Coronary artery (tissue), 2 donors: ENCODE measurements at places on chromosomes 5 and 9.

DNA sequence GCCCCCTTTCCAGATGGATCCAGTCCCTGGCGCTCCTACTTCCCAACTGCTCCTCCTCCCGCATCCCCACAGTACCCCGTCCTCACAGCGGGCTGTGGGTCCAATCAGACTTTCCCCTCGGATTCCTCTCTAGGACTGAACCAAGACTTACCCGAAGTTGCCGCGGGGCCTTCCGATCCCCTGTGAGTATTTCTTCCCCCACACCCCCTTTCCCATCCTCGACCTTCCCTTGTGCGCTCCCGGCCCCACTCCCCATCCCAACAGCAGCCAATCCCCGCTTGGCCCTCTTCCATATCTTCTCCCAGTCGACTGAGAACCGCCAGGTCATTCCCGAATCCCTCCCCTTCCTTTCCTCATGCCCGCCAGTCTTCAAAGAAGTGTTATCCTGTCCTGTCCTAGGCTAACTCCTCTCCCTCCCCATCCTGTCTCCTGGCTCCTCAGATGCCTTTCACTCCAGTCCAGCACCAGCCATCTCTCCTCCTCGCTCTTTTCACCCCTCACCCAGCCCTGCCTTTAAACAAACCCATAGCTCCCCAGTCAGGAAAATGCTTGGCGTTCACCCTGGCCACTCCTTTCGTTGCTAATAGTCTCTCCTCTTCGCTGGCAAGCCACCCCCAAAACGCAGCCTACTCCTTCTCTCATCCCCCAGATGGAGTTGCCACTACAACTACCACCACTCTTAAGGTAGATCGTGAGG, 646 bp downstream of the SWI5 start:
- DNase-seq = peak; percentile 79

DNA sequence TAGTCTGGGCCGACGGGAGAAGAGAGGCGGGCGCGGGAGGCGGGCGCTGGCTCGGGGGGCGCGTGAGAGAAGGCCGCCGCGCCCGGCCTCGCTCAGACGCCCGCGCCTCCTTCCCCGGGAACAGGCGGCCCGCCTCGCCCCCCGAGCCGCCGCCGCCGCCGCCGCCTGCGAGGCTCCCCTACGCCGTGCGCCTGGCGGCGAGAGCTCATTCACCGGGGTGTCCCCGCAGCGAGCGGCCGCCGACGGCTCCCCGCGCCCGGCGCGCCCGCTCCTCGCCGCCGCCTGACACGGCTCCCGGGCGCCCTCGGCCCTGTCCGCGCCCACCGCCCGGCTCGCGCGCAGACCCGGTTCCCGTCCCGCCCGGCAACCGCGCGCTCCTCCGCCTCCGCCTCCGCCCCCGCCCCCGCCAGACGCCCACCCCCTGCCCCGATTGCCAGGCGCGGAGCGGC, at the start of gene GNAQ:
GNAQ (minus strand) TSS at position 368 of the 449 bp plus-strand sequence. CDS start 576 bp downstream, outside the sequence.
- no peak for DNase-seq

DNA sequence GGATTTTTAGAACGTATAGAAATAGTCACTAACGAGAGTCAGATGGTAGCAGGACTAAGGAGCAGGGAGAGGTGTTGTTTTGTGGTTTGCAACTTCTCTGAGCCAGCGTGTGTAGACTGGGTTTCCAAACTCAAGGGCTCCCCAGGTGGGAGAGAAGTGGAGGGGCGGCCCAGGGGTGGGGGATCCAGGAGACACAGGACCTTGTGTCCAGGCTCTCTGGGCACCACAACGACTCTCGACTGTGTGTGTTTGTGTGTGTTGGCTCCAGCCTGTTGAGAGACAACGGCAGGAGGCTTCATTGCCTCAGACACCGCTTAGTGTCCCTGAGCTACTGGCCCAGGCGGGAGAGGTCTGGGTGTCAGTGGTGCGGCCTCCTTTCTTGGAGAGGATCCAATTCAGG, 934 bp upstream of the FCN1 start:
- DNase-seq = peak; percentile 22

GRCh38 chr9:36980148-36980974, 53.7 kb downstream of the PAX5 start:
- no peak for DNase-seq

GRCh38 chr9:106560540-106560939, 302.4 kb upstream of the ZNF462 start:
- DNase-seq = no peak

DNA sequence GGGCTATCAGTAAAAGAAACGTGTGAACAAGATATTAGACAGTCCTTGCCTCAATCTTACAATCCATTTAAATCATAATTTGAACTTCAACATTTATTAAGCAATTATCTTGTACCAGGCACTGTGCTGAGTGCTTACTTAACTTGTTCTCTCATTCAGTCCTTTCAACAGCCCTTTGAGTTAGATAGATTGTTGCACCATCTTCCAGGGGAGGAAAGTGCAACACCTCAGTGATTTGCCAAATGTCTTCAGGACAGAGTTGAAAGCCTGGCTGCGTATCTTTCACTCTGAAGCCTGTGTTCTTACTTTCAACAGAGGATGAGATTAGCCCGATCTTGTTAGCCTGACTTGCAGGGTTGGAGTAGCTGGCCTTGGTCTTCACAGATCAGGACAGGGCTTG, 34.2 kb upstream of the SUB1 start:
- DNase-seq = no peak

DNA sequence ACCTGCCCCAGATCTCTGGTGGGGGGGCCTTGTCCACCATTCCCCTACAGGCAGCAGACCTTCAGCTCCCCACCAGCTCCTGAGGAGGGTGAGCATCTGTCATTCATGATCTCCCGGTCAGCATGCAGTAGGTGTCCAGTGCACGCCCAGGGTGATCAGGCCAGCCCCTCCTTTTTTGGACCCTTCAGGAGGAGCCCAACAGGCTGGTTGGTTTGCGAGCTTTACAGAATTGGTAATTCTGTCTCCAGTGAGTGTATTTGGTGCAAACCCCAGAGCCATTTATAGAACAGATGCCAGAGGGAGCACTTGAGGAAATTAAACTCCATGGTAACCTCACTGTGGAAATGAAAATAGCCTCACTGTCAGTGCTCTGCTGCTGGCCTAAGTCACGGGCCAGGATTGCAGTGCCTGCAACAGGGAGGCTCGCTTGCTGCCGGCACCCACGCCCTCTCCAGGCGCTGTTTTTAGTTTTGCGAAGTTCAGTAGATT, 23.4 kb downstream of the WNK2 start:
- DNase-seq = no peak

GRCh38 chr5:37121027-37121426, 128.1 kb downstream of the CPLANE1 start:
- DNase-seq = no peak

DNA sequence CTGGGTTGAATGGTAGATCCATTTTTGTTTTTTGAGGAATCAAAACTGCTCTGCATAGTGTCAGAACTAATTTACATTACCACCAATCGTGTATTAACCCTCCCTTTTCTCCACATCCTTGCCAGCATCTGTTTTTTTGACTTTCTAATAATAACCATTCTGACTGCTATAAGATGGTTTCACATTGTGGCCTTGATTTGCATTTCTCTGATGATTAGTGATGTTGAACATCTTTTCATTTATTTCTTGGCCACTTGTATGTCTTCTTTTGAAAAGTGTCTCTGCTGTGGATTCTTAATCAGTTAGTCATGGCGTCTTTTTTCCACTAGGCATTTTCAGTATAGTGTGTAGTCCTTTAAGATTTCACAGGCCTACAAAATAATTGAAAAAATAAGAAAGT, 2144.3 kb upstream of the C9orf72 start:
- DNase-seq = no peak

- DNase-seq = no peak
These were observed 23.2 kb downstream of the ABO start for GRCh38 chr9:133251773-133252172.

GRCh38 chr5:14505310-14506139, 76.1 kb upstream of the OTULINL start:
- DNase-seq = no peak

DNA sequence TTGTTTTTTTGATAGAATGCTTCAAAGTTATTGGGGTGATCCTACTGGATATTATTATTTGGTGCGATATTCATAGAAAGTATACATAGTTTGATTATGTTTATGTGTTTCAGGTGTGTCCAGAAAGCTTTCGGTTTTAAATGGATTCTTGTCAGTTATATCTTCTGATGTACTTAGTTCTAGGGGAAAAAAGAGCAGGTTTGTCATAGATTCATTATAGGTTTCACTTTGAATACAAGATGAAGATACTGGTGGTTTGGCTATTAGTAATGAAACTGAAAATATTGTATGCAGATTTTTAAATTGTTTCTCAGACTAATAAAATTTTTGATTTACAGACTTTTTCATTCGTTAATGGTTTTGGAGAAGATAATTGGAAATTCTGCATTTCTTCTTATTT, 98.9 kb downstream of the MAN2A1 start:
- no peak for DNase-seq

- DNase-seq = no peak
These were observed 304.8 kb upstream of the ZNF462 start for GRCh38 chr9:106557996-106558667.

GRCh38 chr5:53076014-53076583, 33.5 kb downstream of the MOCS2 start:
- no peak for DNase-seq

DNA sequence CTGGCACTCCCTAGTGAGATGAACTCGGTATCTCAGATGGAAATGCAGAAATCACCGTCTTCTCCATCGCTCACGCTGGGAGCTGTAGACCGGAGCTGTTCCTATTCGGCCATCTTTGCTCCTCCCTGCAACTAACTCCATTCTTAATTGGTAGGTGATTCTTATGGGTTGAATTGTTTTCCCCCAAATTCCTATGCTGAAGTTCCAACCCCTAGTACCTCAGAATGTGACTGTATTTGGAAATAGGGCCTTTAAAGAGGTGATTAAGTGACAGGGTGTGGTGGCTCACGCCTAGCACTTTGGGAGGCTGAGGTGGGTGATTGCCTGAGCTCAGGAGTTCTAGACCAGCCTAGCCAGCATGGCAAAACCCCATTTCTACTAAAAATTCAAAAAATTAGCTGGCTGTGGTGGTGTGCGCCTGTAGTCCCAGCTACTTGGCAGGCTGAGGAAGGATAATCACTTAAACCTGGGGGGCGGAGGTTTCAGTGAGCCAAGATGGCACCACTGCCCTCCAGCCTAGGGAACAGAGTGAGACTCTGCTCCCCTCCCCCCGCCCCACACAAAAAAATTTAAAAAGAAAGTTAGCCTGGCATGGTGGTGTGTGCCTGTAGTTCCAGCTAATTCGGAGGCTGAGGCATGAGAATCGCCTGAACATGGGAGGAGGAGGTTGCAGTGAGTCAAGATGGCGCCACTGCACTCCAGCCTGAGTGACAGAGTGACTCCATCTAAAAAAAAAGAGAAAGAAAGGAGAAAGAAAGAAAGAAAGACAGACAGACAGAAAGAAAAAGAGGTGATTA, 25.2 kb upstream of the FOCAD start:
- no peak for DNase-seq

- DNase-seq = no peak
These were observed 28.1 kb upstream of the RNU6ATAC start for GRCh38 chr9:134192311-134192950.

- no peak for DNase-seq
These were observed 416 bp upstream of the PAIP2 start for GRCh38 chr5:139341187-139341688.

DNA sequence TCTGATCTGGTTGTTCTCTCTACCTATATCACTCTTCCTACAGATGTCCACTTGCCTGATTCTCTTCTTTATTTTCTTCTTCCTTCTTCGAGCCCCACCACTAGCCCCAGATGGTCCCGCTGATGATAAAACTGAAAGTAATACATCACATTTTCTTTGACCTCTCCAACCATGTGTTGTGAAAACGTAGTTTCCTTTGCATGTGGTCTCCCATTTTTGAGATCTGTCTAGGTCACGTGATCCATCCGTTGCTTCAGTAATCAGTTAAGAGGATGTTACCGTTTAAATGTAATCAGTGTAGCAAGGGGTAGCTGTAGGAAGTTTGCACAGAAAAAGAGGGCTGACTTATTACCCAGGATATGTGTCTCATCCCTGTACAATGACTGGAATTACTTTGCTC, 426.3 kb upstream of the TLE4 start:
- no peak for DNase-seq

DNA sequence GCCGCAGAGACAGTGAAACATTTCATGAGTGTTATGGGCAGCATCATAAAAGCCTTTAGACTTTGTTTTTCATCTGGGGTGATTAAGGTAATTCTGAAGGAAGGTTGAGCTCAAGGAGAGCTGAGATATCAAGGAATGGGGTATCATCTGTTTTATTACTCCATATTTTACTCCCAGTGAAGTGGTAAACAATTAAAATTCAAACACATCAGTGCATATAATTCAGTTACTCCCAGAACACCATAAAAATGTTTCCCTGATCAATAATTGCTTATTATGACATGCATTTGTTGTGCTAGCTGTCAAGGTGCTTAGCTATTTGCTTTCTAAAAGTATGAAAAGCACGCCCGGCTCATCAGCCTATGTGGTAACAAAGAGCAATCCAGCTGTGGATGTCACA, 81.7 kb downstream of the DOCK8 start:
- no peak for DNase-seq

DNA sequence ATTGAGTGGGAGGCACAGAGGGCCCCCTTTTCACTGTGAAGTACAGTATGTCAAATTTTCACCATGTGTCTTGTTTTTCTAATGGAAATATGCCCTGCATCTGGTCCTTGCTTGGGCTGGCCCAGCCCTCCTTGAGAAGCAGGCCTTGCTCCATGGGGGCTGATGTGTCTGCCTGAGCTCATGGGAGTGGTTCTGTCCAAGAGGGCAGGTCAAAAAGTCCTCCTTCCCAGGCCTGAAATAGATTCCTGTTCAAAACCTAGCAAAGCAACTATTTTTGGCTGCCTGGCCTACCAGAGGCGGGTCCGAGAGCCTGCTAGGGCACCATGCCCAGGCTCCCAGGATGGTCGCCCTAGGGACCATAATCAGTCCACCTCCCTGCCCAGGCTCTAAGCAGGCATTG, 40.5 kb upstream of the NEURL1B start:
- no peak for DNase-seq

- no peak for DNase-seq
These were observed 1.9 kb downstream of the MLANA start for GRCh38 chr9:5892456-5893133.

DNA sequence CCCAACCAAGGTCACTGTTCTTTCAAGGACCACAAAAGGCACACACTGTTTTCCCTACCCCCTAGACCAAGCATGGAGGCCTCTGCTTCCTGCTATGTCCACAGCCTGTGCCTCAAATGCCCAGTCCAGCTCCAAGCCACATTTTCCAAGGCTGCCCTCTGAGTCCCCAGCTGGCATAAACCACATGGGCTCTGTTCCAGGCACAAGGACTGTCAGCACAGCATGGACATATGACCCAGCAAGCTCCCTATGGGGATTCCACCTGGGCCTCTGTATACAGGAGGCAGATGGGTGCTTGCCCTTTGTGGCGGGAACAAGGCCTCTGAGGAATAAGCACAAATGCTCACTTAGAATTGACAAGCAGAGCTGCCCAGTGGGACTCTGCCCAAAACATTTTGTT, 115.2 kb downstream of the SPOCK1 start:
- no peak for DNase-seq

- DNase-seq = peak; percentile 35
These were observed 196.0 kb downstream of the TTLL11 start for GRCh38 chr9:121897140-121897539.

DNA sequence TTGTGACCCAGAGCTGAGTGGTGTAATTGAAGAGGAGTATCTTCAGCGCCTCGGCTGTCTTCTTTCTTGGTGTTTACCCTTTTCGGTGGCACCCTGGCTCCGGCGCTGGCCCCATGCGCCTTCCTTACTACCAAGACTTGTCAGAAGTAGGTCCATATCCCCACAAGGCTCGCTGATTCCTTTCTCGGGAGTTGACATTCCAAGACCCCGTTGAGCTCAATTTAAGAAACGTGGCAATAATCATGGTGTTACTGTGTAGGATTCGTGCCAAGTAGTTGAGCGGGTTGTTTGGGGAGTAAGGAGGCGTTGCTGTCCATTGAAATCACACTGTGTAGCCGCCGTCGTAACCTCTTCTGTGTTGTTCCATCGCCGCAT, 795 bp downstream of the NDUFAF2 start:
- DNase-seq = no peak
